ENCODE measurements at places on chromosomes 3 and 15. TPM values are rescaled to one million over a fixed set of nuclear protein-coding genes. Genes with fewer than 3 reads are reported as not detected.

The EPB42 gene
- total RNA-seq, result not detected

The TNNC1 gene
- total RNA-seq, result not detected

The CCR9 gene
- total RNA-seq, result not detected

DNA sequence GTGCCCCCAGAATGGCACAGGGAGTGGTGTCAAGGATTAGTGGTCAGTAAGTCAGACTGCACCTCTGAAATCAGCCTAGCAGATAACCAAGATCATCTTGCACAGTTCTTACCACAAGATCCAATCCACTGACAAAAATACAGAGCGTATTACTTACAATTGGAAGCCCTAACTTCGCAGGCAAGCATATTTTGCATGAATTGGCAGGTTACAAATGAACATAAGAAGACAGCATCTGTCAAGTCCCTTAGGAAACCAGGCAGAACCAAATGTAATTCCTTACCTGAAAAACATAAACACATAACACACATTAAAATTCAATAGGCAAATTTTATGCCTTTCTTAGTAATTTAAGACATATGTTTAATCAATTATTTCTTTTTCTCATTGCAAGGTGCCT is 293.4 kb downstream of the MAGI1 start:
- H3K27ac ChIP-seq, result no peak overlapping the region
- no peak for DNase-seq
- no peaks in the 10 kb centered on the region for H3K36me3 ChIP-seq

GRCh38 chr15:94002041-94002440 is 229.3 kb upstream of the MCTP2 start:
- H3K4me1 ChIP-seq, result peaks cover 15% of the 10 kb centered on the region
- no peak for DNase-seq
- H3K27me3 ChIP-seq, result no peaks in the 10 kb centered on the region
- no peak overlapping the region for H3K27ac ChIP-seq
- no peaks in the 10 kb centered on the region for H3K36me3 ChIP-seq

- H3K27ac ChIP-seq, result no peak overlapping the region
- peaks cover 17% of the 10 kb centered on the region for H3K27me3 ChIP-seq
- H3K36me3 ChIP-seq, result no peaks in the 10 kb centered on the region
- no peaks in the 10 kb centered on the region for H3K4me1 ChIP-seq
- DNase-seq, result peak; percentile 8
Measured at GRCh38 chr3:10707400-10708215, 108.4 kb upstream of the SLC6A11 start.

DNA sequence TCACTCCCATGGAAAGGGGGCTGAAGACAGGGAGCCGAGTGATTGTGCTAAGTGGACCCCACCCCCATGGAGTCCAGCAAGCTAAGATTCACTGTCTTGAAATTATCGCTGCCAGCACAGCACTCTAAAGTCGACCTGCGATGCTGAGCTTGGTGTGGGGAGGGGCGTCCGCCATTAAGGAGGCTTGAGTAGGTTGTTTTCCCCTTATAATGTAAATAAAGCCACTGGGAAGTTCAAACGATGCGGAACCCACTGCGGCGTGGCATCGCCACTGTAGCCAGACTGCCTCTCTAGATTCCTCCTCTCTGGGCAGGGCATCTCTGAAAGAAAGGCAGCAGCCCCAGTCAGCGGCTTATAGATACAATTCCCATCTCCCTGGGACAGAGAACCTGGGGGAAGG is 10.9 kb upstream of the SRGAP3 start:
- DNase-seq, result no peak
- no peaks in the 10 kb centered on the region for H3K27me3 ChIP-seq
- no peak overlapping the region for H3K27ac ChIP-seq
- no peaks in the 10 kb centered on the region for H3K4me1 ChIP-seq
- H3K36me3 ChIP-seq, result no peaks in the 10 kb centered on the region

DNA sequence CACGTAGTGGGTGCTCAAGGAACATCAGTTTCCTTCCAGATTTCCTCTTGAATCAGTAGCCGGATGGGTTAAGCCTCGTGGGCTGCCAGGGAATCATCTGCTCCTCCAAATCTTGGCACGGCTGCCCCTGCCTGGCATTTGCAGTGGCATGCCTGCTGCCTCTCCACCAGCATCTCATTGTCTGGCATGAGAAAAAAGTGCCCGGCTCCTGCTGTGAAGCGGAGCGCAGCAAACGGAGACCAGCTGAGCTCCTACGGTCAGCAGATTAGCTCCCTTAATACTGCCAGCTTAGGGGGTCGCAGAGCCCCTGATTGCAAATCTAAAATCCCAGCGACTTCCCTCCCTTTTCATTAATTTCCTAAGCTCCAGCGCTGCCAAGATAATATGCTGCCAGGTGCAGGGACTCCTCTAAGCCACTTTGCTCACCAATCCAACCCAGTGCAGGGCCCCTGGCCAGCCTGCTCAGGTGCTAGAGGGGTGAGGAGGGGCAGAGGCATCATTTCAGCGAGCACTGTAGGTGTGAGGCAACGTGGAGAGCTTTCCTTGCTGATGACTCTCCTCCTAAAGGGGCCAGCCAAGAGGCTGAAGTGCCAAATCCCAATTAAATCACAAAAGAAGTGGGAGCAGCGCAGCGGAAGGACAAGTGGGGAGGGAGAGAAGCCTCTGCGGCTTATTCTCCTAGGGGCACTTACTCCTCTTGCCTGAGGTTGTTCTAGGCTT is 49.6 kb upstream of the ST8SIA2 start:
- peaks cover 10% of the 10 kb centered on the region for H3K27me3 ChIP-seq
- no peaks in the 10 kb centered on the region for H3K4me1 ChIP-seq
- no peak for DNase-seq
- H3K36me3 ChIP-seq, result no peaks in the 10 kb centered on the region
- H3K27ac ChIP-seq, result no peak overlapping the region

DNA sequence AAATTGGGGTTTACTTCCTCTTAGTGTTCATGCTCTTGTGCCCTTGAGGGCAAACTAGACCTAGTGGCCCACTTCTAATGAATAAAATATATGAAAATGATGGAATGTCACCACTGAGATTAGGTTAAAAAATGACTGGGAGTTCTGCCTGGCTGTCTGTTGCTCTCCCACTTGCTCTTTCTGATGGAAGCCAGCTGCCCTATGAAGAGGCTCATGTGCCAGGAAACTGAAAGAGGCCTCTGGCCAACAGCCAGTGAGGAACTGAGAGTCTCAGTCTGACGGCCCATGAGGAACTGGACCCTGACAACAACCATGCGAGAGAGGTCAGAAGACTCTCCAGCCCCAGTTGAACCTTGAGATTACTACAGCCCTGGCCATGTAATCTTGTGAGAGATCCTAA is 107.1 kb upstream of the FHIT start:
- H3K27me3 ChIP-seq, result no peaks in the 10 kb centered on the region
- no peak for DNase-seq
- no peaks in the 10 kb centered on the region for H3K4me1 ChIP-seq
- no peak overlapping the region for H3K4me3 ChIP-seq
- no peaks in the 10 kb centered on the region for H3K36me3 ChIP-seq
- no peak overlapping the region for H3K27ac ChIP-seq

DNA sequence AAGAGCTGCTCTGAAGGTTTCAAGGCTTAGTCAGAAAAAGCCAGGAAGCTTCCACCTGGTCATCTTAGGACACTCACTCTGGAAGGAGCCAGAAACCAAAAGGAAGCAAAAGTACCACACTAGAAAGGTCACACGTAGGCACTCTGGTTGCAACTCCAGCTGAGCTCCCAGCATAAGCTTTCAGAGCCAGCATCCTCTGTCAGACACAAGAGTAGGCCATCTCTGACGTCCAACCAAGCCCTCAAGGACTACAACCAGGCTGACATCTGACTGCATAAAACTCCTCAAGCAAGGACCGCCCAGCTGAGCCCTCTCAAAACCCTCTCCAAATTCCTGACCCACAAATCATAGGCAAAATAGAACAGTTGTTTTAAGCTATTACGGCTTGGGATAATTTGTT is 12.8 kb downstream of the SH3BP5 start:
- H3K27ac ChIP-seq, result peak overlapping the region; percentile 91
- peak overlapping the region; percentile 46 for H3K4me3 ChIP-seq
- H3K27me3 ChIP-seq, result no peaks in the 10 kb centered on the region
- H3K4me1 ChIP-seq, result peaks cover 71% of the 10 kb centered on the region

Data from GM23248 (cell line).